ENCODE measurements at places on chromosomes 2 and 18. TPM values are rescaled to one million over a fixed set of nuclear protein-coding genes. Genes with fewer than 3 reads are reported as not detected.

CYP27C1 gene
- not detected for total RNA-seq

GRCh38 chr2:209523041-209523740 is 99.3 kb downstream of the MAP2 start:
- no peak overlapping the region for H3K4me3 ChIP-seq
- H3K27me3 ChIP-seq = no peaks in the 10 kb centered on the region
- no peaks in the 10 kb centered on the region for H3K36me3 ChIP-seq
- H3K4me1 ChIP-seq = no peaks in the 10 kb centered on the region
- DNase-seq = no peak

RRM2 gene
- total RNA-seq = 9.3 TPM

- H3K27ac ChIP-seq = no peak overlapping the region
- DNase-seq = no peak
- no peaks in the 10 kb centered on the region for H3K36me3 ChIP-seq
- no peaks in the 10 kb centered on the region for H3K4me1 ChIP-seq
- no peak overlapping the region for H3K4me3 ChIP-seq
- no peaks in the 10 kb centered on the region for H3K27me3 ChIP-seq
Observed at GRCh38 chr18:3541549-3542386, 91.8 kb downstream of the TGIF1 start.

GRCh38 chr2:175837046-175837445 is 165.0 kb downstream of the LNPK start:
- DNase-seq = no peak
- H3K27me3 ChIP-seq = no peaks in the 10 kb centered on the region
- no peak overlapping the region for H3K27ac ChIP-seq

DNA sequence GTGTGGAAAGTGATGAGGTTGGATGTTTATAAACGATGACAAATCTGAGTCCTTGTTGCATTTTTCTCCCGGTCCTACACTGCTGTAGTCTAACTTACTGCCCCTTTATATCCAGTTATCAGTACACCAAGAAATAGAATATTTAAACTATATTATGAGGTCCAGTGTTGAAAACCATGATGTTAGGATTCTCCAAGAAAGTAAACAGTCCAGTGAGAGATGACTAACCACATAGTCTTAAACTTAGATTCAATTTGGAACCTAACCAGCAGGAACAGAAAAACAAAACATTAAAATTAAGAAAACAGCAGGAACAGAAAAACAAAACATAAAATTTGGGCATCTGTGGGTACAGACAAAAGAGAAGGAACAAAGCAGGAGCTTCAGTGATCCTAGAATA is 143.2 kb downstream of the TPGS2 start:
- no peaks in the 10 kb centered on the region for H3K27me3 ChIP-seq
- H3K4me3 ChIP-seq = no peak overlapping the region
- no peak overlapping the region for H3K27ac ChIP-seq
- no peaks in the 10 kb centered on the region for H3K4me1 ChIP-seq
- H3K36me3 ChIP-seq = no peaks in the 10 kb centered on the region

DNA sequence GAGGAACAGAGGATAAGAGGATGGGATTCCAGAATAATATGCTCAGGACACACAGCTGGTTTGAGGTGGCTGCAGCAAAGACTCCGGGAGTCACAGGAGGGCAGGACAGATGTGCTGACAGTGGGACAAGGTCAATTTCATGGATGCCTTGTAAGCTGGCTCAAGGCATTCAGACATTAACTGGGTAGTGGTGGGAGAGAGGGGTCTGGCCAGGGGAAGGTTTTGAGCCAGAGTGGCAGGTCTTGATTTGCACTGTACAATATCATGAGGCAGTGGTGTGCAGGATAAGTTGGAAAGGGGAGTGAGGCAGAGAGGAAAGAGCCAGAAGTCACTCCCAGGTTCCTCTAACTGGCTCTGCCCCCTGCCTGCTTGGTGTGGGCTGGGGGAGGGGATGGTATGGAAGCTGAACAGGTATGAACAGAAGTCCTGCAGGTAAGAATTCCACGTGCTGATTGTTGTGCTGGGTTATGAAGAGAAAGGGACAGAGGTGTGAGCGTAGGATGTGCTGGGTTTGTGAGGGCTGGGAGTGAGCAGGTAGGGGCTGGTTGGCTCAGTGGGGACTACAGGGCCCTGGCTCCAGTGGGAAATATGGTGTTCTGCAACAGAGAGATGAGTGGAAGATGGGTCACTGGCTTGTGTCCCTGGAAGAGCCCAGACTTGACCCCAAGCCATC is 141.7 kb upstream of the COPS8 start:
- no peak for DNase-seq
- no peaks in the 10 kb centered on the region for H3K4me1 ChIP-seq
- H3K36me3 ChIP-seq = no peaks in the 10 kb centered on the region
- no peaks in the 10 kb centered on the region for H3K27me3 ChIP-seq
- no peak overlapping the region for H3K4me3 ChIP-seq

DNA sequence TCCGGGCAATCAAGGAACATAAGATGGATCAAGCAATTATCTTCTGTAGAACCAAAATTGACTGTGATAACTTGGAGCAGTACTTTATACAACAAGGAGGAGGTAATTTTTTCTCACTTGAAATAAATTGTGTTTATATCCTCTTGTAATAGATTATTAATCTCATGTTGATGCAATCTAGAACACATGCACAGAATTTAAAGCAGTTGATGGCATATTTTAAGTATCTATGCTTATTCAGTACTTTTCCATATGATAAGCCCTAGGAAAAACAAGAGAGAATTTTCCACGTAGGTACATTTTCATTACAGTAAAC is 31.8 kb downstream of the DDX1 start:
- peaks cover 59% of the 10 kb centered on the region for H3K36me3 ChIP-seq
- H3K4me1 ChIP-seq = no peaks in the 10 kb centered on the region
- H3K27me3 ChIP-seq = no peaks in the 10 kb centered on the region
- DNase-seq = no peak
- H3K4me3 ChIP-seq = no peak overlapping the region
- no peak overlapping the region for H3K27ac ChIP-seq

GRCh38 chr2:201806442-201807170 is at the start of gene CDK15:
TSS of gene CDK15 (plus strand) at chr2:201806537. CDS start at chr2:201806665, 128 bp downstream.
- no peaks in the 10 kb centered on the region for H3K36me3 ChIP-seq
- no peak for DNase-seq
- no peaks in the 10 kb centered on the region for H3K4me1 ChIP-seq
- H3K27me3 ChIP-seq = no peaks in the 10 kb centered on the region
- no peak within 1 kb of the TSS for H3K4me3 ChIP-seq
- no peak within 1 kb of the TSS for H3K27ac ChIP-seq

DNA sequence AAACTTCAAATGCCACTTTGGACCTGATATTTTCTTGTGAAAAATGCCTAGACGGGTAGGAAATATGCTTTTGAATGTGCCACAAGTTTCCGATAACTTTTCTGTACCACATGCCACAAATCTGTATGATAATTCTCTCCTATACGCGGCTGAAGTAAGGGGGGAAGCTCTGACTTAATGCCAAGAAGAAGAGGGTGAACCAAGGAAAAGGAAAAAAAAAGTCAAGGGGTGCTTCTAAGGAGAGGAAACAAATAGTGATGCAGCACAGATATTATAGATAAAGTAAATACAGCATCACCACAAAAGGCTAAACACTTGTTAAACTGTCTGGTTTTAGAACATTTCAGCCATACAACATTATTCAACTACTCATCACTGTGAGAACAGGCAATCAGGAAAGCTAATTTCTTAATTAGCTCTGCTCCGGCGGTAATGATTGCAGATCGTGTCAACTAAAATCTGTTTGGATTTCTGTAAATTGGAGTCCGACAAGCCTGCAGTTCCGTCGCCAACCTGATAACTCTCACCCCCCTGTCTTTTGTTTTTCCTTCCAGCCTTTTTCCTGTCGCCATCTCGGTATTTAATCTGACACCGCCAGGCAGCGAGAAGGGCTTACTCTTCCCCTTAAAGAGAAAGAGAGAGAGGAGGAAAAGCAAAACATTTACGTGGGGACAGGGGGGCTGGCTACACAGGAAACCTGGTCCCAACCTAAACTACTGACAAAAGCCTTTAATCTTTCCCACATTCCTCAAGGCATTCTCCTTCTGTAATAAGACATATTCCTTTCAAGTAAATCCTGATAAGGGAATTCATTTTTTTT is 67.5 kb downstream of the ZEB2 start:
- H3K36me3 ChIP-seq = no peaks in the 10 kb centered on the region
- H3K27me3 ChIP-seq = no peaks in the 10 kb centered on the region
- no peak overlapping the region for H3K4me3 ChIP-seq
- no peak for DNase-seq
- no peaks in the 10 kb centered on the region for H3K4me1 ChIP-seq

DNA sequence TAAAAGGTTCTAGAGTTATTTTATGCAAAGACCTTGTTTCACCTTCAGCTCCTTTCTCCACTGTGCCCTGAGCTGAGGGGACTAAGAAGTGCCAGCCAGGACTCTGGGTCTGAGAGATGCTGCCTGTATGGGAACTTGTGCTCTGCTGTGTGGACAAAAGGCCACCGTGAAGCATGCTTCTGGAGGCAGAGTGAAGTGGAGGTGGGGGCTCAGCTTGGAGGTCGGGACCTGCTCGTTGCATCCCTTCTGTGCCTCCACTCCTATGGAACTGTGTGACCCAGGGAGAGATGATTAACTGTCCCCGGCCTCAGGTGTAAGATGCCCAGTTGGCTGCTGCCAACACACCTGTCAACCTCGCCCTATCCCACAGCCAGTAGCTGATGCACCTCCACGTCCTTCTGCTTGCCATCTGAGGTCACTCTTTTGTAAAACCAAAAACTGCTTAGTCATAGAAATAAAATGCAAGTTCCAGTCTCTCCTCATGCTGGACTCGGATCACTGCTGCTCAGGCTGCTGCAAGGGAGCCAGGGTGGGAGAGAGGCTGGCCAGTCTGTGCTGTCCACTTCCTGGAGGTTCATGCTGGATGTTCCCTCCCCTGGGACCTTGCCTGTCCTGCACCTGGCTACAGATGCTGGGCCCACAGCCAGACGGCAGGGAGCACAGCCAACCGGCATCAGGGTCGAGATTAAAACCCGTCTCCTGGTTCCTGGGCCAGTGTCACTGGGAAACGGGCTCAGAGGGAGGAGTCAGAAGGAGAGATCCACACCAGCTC is 113.2 kb downstream of the ACKR3 start:
- no peak overlapping the region for H3K4me3 ChIP-seq
- H3K4me1 ChIP-seq = no peaks in the 10 kb centered on the region
- no peak overlapping the region for H3K27ac ChIP-seq
- DNase-seq = no peak
- no peaks in the 10 kb centered on the region for H3K36me3 ChIP-seq

- H3K36me3 ChIP-seq = no peaks in the 10 kb centered on the region
- no peak for DNase-seq
- H3K27me3 ChIP-seq = no peaks in the 10 kb centered on the region
Observed at GRCh38 chr2:51601706-51602105, 569.8 kb upstream of the NRXN1 start.

- H3K36me3 ChIP-seq = peaks cover 11% of the 10 kb centered on the region
- no peak for DNase-seq
- H3K4me3 ChIP-seq = no peak overlapping the region
- H3K4me1 ChIP-seq = no peaks in the 10 kb centered on the region
Observed at GRCh38 chr2:105296017-105296611, 33.4 kb downstream of the TGFBRAP1 start.

DNA sequence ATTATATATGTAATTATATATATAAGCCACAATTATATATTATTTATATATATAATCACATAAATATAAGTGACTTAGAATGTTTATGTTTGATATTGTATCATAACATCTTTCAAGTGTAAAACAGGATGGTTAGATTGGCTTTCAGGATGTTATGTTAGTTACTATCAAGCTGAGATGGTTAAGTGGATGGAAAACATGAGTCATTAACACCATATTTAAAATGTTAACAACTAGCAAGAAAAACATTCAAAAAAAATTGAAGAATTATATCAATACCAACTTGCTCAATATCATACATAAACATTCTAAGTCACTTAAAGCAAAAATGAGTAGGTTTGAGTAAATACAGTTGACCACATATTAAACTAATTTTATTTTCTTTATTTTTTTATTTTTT is 21.8 kb upstream of the RAB27B start:
- no peaks in the 10 kb centered on the region for H3K27me3 ChIP-seq
- DNase-seq = no peak
- no peak overlapping the region for H3K27ac ChIP-seq
- peaks cover 22% of the 10 kb centered on the region for H3K4me1 ChIP-seq

- no peaks in the 10 kb centered on the region for H3K27me3 ChIP-seq
- H3K27ac ChIP-seq = no peak overlapping the region
- DNase-seq = no peak
- no peak overlapping the region for H3K4me3 ChIP-seq
- no peaks in the 10 kb centered on the region for H3K36me3 ChIP-seq
- no peaks in the 10 kb centered on the region for H3K4me1 ChIP-seq
Observed at GRCh38 chr2:57987835-57988573, 58.6 kb upstream of the VRK2 start.

GRCh38 chr2:100891906-100892642 is 72.1 kb downstream of the NPAS2 start:
- H3K27me3 ChIP-seq = no peaks in the 10 kb centered on the region
- no peak overlapping the region for H3K27ac ChIP-seq
- H3K36me3 ChIP-seq = no peaks in the 10 kb centered on the region
- peaks cover 23% of the 10 kb centered on the region for H3K4me1 ChIP-seq

DNA sequence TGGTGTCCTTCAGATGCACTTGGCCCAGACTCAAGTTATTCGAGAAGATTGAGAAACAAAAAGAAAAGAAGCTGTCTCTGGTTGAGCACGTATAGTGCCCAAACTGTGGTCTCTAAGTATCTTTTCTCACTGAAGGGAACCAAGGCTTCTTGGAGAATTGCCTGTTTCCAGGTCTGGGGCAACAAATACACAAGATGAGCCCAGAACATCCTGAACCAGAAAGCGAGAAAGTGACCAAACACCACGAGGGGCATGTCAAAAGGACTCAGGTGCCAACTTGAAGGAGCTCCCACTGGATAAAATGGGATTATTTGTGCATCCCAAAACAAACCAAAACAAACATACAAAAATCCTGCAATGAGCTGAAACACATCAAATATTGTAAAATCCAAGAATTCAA is 13.6 kb upstream of the ATOH8 start:
- no peak for DNase-seq
- H3K27me3 ChIP-seq = no peaks in the 10 kb centered on the region
- no peak overlapping the region for H3K27ac ChIP-seq
- H3K4me1 ChIP-seq = peaks cover 3% of the 10 kb centered on the region

DNA sequence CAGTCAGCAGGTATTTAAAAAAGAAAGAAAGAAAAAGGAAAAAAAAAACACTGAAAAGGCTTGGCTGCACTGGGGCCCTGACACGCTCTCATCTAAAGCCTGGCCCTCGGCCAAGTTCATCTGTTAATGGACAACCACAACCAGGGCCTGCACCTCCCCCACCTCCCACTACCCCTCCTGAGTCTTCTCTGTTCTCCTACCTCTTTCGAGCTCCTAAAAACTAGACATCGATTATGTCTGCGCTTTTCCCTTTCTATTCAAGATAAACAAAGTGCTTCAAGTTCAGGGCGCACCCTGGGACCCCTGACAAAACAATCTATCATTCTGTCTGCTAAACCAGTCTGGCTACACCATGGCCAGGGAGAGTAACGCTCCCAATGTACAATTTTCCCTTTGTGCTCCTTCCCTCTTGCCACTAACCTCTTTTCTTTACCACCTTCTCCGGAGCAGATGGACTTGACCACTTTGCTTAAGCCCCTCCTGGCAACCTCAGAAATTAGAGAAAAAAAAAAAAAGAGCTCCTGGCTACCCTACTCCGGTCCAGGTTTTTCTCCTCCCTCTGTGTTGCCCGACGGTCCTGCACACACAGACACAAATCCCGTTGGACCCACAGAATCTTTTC is 22.7 kb downstream of the BCL11A start:
- peak; percentile 91 for DNase-seq
- no peaks in the 10 kb centered on the region for H3K27me3 ChIP-seq
- H3K36me3 ChIP-seq = no peaks in the 10 kb centered on the region
- H3K27ac ChIP-seq = no peak overlapping the region
- H3K4me3 ChIP-seq = no peak overlapping the region
- no peaks in the 10 kb centered on the region for H3K4me1 ChIP-seq

Measured in right lobe of liver (tissue), 6 donors.